ENCODE measurements at places on chromosomes 4 and X.

DNA sequence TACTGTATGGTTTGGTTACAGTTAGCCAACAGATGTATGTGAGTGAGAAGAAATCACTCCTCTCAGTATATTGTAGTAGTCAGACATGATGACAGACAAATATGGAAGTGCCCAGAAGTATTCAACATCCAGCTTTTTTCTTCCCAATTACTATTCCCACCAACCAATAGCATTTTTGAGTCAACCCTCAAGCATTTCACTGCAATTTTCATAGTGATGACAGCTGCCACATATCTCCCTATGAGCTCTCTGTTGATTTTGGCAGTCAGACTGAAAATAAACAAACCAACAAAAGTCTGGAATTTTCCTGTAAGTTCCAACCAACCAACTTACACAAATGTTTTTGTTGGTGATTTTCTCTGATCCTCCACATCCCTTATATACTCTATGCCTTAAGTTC lies 8.2 kb upstream of the TRAM1L1 start:
- no peak for DNase-seq

DNA sequence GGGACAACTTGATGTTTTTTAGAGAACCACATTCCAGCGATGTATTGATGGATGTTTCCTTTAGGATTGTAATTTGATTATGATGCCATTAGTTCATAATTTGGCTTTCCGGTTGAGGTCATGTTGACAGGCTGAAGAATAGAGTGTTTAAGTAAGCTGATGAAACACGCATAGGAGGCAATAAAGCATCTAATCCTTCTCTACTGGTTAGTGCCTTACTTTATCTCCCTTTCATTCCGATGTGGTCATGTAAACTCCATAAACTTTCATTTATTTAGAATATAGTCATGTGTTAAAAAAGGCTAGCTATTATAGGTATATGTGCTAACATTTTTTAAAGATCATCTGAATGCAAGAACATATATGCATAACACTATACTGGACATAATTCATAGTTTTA lies 15.0 kb downstream of the FRMPD4 start:
- DNase-seq, result no peak

- no peak for DNase-seq
Observed at GRCh38 chr4:176546975-176547374, 227.2 kb downstream of the SPCS3 start.

- no peak for DNase-seq
Observed at GRCh38 chrX:103624111-103624510, 4.7 kb upstream of the TCEAL1 start.

DNA sequence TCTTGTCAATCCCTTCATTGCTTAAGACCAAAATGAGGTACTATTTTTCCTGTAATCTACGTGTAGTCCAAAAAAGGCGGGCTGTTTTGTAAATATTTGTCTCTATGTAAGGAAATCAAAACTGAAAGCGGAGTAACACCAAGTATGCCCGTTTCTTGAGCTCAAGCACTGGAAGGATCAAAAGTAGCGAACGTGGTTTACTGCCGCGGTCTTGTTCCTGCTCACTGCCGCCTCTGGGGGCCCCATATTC lies 71.5 kb downstream of the AFF1 start:
- DNase-seq, result no peak

DNA sequence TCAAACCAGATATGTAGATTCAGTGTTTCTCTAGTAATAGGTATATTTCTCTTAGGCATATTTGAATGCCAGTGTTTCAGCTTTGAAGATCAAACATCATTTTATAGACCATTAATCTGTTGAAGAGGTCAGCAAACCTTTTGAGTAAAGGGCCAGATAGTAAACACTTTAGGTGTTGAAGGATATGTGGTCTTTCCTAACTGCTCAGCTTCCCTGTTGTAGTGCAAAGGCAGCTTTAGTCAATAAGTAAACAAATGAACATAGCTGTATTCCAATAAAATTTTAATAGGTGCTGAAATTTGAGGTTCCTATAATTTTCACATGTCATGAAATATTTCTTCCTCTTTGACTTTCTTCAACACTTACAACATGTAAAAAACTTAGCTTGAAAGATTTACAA lies 201.6 kb downstream of the ADGRL3 start:
- DNase-seq, result no peak

GRCh38 chrX:114611018-114611619 lies 27.2 kb downstream of the HTR2C start:
- no peak for DNase-seq

- DNase-seq, result no peak
Observed at GRCh38 chr4:37599092-37599790, 86.9 kb downstream of the RELL1 start.

- DNase-seq, result no peak
Observed at GRCh38 chr4:149754526-149754925, 61.1 kb downstream of the IQCM start.

DNA sequence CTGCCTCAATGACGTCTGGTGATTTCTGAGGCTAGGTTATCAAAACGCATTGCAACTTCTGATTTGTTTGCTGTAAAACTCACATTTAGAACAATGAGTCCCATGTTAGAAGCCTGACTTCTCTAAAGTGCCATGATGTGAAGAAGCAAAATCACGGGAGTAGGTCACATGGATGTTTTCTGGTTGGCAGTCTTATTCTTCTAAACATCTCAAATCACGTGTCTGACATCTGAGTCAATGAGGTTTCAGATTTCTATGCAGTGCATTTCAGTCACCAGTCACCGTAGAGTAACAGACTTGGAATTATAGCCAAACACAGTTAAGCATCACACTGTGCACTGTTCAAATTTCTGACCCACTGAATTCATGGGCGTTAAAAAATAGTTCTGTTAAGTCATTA lies 482.1 kb downstream of the TMA16 start:
- DNase-seq, result no peak

DNA sequence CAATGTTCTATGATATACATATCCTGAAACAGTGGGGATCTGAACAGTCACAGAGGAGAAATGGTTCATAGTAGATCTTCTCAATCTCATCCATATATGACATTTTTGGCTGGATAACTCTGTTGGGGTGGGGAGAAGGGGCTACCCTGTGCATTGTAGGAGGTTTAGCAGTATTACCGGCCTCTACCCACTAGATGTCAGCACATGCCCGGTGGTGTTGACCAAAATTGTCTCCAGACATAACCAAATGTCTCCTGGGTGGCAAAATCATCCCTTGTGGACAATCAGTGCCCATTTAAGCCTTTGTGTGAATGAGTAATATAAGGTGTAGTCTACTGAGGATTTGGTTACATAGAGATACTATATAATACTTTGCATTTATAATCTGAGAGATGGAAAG lies 89.9 kb downstream of the PLS3 start:
- no peak for DNase-seq

DNA sequence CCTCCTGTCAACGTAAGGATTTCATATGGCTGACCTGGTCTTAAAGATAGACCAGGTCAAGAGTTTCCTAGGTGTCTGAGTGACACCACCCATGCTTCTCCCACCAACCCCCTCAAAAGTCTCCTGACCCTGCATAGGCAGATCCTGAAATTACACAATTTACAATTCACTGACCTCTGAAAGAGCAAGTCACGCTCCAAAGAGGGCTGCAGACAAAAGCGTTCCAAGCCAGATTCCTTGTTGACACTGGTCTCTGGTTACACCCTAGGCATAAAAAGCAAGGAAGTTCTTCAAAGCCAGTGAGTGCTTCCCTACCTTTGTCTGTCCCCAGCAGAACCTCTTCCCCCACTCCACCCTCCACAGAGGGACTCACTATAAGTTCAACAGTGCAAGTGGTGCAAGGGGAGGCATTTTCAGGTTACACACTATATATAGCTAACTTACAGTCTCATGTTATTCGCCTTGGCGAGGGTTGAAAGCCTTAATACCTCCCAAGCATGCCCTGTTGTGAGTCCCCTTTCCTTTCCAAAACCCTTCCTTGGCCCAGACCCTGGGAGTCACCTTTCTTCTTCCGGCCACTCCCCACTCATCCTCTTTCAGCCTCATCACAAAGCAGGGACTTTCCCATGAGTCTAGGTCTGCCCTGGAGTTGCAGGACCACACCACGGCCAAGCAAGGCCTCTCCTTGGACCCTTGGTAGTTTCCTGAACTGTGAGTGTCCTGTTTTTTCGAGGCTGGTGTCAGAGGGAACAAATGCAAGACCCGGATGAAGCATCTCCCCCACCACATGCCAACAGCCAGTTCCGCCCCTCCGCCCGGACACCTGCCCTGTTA lies 58.0 kb upstream of the KLF3 start:
- no peak for DNase-seq

DNA sequence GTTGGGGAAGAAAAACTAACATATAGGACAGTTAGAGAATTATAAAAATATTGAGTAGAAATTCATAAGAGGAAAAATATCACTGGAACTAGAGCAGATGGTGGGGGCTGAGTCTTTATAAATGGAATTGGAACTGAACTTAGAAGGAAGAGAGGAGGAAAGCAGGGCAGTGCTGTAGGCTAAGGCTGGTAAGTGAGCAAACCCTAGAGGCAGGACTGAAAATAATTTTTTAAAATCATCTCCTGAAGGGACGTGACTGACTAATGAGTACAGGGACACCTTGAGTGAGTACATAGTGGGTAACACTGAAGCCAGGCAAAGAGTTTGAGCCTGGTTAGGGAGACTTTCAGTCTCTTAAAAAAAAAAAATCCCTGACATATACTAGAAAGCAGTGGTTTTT lies 63.3 kb downstream of the GALNT7 start:
- DNase-seq, result no peak

DNA sequence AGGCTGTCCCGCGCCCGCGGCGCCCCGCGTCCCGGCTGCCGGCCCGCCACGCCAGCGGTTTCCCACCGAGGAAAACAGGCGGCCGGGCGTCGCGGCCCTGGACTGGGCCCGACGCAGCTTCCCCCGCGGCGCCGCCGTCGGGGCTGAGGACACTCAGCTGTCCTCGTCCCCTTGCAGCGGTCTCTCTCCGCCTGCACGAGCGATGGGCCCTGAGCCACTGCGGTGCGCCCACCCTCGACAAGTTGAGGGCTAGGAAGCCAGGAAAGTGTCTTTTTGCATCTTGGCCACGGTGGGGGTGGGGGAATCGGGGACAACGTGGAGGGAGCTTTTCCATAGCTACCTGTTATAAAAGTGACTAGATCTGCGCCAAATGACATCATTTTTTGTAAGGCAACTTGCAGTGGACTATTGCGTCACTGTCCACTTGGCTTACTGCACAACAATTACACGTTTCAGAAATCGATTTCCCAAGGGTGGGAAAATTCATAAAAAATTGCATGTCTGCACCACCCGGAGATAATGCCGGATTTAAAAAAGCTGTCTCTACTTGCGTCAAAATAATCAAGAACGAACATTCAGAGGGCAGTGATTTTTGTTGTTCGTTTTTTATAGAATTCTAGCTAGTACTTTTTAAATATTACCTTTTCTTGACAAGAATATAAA lies 1.1 kb downstream of the KLHL15 start:
- peak; percentile 3 for DNase-seq

DNA sequence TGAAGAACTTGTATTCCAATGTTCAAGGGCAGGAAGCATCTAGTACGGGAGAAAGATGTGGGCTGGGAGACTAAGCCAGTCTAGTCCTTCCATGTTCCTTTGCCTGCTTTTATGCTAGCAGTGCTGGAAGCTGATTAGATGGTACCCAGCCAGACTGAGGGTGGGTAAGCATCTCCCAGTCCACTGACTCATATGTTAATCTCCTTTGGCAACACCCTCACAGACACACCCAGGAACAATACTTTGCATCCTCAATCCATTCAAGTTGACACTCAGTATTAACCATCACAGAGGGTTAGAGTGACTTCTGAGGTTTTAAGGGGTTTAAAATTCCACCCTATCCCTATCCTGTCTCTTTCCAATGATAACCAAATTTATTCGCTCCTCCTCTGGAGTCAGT lies 6.5 kb downstream of the HMGN5 start:
- DNase-seq, result no peak

GRCh38 chr4:107046261-107046660 lies 10.1 kb upstream of the DKK2 start:
- no peak for DNase-seq

DNA sequence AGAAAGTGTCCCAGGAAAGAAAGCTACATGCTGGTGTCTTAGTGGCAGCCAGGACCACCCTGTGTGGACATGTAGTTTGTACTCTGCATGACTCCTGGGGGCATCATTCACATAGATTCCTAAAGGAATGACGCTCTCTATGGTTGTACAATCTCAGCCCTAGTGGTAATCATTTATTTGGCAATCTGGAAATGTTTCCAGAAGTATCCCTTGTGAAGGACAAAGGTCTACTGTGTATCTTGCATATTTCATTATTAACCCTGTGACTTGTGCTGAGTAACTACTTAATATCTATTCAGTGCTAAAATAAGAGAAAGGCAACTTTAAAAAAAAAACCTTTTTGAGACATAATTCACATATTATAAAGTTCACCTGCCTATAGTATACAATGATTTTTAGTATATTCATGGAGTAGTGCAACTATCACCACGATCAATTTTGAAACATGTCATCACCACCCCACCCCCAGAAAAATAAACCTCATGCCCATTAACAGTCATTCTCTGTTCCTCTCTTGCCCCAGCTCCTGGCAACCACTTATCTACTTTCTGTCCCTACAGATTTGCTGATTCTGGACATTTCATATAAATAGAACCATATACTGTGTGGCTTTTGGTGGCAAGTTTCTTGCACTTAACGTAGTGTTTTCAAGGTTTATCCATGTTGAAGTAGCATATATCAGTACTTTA lies 51.7 kb downstream of the SHROOM3 start:
- no peak for DNase-seq

GRCh38 chr4:60485276-60485675 lies 714.9 kb upstream of the ADGRL3 start:
- DNase-seq, result no peak

DNA sequence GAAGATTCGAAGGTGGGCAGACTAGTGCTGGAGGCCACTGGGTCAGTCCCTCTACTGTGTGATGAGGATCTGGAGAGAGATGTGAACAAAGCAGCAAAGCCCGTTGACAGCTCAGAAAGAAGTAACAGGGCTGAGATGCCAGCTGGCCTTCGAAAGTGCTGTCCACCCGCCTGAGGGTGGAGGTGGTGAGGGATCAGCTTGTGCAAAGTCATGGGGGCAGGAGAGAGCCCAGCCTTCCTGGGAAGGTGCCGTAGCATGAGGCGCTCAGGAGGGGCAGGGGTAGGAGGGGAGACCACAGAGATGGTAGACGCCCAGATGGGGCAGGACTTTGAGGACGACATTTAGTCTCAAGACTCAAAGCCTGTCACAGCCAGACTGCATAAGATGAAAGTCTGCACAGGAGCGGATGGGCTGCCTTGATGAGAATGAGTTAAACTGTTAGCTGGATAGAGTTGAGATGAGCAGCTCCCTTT lies 19.7 kb downstream of the TBC1D14 start:
- DNase-seq, result no peak

GRCh38 chr4:118398226-118399090 lies 45.7 kb upstream of the PRSS12 start:
- DNase-seq, result no peak

DNA sequence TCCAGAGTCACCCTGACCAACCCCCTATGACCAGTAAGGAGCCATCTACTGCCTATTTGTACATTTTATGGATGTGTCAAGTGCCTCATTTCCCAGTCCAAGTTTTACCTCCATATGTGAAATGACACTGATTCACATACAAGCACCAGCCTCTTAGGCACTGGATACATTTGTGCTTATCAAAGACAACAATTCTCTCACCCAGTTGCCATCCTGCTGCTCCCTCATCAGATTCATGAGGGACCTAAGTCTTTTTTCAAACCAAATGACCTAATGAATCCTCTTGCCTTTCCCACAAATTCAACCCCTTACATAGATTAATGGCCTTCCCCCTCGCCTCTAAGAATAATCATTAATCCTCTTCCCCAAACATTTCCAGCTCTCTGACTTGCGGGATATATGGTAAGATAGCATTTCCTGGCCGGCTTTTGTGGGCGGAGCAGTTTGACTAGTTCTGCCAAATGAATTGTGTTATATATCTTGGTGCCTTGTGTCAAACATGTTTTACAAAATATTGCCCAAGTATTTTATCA lies 233.9 kb downstream of the ARAP2 start:
- DNase-seq, result no peak

Data from stimulated activated CD4-positive, alpha-beta T cell treated with anti-CD3 and anti-CD28 coated beads, Interleukin-1b, Interleukin-23, amount 100 ng/mL, for 1 hour (primary cell).